ENCODE measurements at places on chromosomes 2 and 18.

GRCh38 chr2:86788881-86789686, 1.6 kb downstream of the CD8A start:
- peak; percentile 72 for DNase-seq

- no peak for DNase-seq
Observed at GRCh38 chr2:20164734-20165478, 60.0 kb downstream of the SDC1 start.

DNA sequence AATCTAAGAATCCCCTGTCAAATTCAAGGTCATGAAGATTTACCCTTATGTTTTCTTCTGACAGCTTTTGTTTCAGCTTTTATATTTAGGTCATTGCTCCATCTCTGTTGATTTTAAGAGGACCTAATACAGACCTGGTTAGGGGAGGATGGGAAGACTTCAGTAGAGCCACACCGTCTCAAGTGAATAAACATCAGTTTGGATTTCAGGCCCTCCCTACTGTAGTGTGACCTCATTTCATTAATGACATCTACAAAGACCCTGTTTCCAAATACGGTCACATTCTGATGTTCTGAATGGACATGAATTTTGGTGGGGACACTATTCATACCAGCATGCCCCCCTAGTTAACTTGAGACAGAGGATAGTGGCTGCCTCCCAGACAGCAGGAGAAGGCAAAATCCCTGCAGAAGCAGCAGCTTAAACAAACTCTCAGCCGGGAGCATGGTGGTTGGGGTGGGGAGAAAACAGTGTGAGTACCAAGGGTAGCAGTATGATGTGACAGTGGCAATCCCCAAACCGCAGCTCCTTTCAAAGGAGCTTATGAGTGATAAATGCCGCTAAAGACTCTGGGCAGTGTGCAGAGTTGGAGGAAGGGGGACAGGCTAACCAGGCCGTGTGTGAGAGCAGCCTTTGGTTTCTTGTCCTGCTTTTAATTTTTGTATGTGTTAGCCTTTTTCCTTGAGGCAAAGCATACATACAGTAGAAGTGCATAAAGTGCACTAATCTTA, 65.9 kb upstream of the TNP1 start:
- DNase-seq = no peak

DNA sequence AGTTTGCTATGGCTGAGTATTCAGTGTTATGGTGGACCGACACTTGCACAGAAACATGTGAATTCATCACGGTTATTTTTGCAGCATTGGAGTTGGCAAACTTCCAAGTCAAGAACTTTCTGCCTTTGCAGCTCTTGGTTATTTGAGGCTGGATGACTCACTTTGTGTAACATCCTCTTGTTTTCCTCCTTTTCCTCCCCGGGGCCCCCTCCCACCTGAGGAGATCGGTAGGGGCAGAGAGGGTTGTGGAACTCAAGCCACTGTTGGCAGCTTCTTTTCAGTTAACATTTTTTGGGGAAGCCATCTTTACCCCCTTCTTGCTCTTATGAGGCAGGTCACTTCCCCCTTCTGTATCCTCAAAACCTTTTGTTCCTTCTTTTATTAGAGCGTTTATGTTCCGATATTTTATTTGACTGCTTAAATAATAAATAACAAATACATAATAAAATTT, 48.6 kb downstream of the DDX1 start:
- no peak for DNase-seq

GRCh38 chr18:8799001-8799400, 93.6 kb downstream of the MTCL1 start:
- no peak for DNase-seq
